ENCODE measurements at places on chromosomes 13 and 19. TPM values are rescaled to one million over a fixed set of nuclear protein-coding genes. Genes with fewer than 3 reads are reported as not detected.
A peak's percentile ranks its signal among the peaks of the same experiment; 100 is the strongest.

DNA sequence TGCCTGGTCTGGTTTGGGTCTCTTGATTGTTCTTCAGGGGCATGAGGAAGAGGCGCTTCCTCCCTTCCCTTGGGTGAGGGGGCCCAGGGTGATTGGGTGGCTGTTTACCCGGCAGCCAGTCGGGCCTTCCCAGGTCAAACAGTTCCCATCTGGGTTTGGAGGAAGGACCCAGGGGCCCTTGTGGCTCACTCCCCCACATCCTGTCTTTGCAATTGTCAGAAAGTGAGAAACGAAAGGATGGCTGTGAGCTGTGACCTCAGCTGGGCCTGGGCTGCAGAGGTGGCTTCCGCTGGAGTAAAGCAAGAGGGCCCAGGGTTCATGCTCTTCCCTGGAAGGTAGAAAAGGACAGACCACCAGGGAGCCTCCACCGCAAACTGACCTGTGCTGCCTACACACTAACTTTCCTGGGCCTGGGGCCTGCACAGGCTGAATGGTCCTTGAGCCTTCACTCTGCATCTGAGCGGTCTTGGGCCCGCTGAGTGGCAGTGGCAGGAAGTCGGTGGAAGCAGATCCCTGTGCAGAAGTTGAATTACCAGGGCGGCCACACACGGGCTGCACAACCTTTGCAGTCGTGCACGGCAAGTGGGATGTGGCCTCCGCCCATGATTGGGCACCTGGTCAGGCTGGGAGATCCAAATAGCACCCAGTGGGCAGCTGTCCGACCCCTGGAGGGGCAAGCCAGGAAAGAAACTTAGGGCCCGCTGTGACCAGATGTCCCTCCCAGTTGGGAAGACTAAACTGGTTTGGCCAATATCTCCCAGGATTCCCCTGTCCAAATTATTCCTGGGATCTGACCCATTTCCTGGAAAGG, 5.3 kb upstream of the CD79A start:
- no peak overlapping the region for H3K27ac ChIP-seq
- no peaks in the 10 kb centered on the region for H3K4me1 ChIP-seq
- H3K27me3 ChIP-seq = no peaks in the 10 kb centered on the region
- no peak for DNase-seq
- H3K36me3 ChIP-seq = peaks cover 51% of the 10 kb centered on the region

GRCh38 chr13:113060557-113061270, 44.9 kb upstream of the F7 start:
- H3K4me1 ChIP-seq = no peaks in the 10 kb centered on the region
- H3K36me3 ChIP-seq = no peaks in the 10 kb centered on the region
- H3K27me3 ChIP-seq = no peaks in the 10 kb centered on the region
- H3K4me3 ChIP-seq = no peak overlapping the region

- no peaks in the 10 kb centered on the region for H3K36me3 ChIP-seq
- 0 out of 2 replicates have a peak, but pooled peaks cover 4% of the 10 kb centered on the region for H3K27me3 ChIP-seq
- H3K27ac ChIP-seq = no peak overlapping the region
- H3K4me3 ChIP-seq = no peak overlapping the region
Measured at GRCh38 chr19:18773682-18774081, 17.4 kb downstream of the COMP start.

GRCh38 chr19:46406976-46407375, 6.4 kb downstream of the CCDC8 start:
- peaks cover 6% of the 10 kb centered on the region for H3K4me1 ChIP-seq
- no peak overlapping the region for H3K27ac ChIP-seq
- DNase-seq = no peak
- H3K4me3 ChIP-seq = no peak overlapping the region

DNA sequence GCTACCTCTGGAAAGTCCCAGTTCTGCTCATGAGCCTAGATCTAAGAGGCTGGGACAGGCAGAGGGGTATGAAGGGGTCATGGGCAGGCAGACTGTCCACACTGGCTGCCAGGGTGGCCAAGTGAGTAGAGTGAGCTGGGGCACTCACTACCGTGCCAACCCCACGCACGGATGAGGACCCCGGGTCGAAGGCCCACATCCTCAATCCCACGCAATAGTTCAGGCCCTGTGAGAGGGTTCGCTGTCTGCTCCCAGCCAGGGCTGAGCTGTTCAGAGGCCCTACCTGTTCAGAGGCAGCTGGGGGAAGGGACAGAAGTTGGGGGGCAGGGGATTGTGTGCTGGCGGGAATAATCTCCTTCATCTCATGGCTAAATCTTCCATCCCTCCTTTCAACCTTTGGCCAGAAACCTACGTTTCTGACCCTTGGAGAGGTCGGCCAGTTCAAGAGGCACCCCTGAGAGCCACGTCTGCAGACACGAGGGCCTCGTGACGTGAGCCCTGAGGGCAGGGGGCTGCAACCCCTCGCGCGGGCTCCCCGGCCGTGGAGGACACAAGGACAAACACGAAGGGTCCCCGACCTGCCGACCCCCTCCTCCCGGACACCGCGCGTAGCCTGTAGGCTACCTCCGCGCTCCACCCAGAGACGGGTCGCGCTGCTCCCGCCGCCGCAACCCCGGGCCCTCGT, 1.0 kb upstream of the RPS5 start:
- peaks cover 32% of the 10 kb centered on the region for H3K36me3 ChIP-seq
- H3K4me1 ChIP-seq = peaks cover 3% of the 10 kb centered on the region
- peak overlapping the region; percentile 87 for H3K27ac ChIP-seq
- DNase-seq = no peak

GRCh38 chr19:42985588-42985987, 40.7 kb downstream of the PSG11 start:
- no peak for DNase-seq
- H3K4me3 ChIP-seq = no peak overlapping the region
- no peak overlapping the region for H3K27ac ChIP-seq
- H3K27me3 ChIP-seq = no peaks in the 10 kb centered on the region
- no peaks in the 10 kb centered on the region for H3K36me3 ChIP-seq

GRCh38 chr13:29761815-29762214, 88.6 kb downstream of the UBL3 start:
- H3K27ac ChIP-seq = no peak overlapping the region
- no peak overlapping the region for H3K4me3 ChIP-seq
- peaks cover 6% of the 10 kb centered on the region for H3K36me3 ChIP-seq
- no peaks in the 10 kb centered on the region for H3K4me1 ChIP-seq
- DNase-seq = no peak

- no peaks in the 10 kb centered on the region for H3K36me3 ChIP-seq
- H3K4me1 ChIP-seq = no peaks in the 10 kb centered on the region
- H3K4me3 ChIP-seq = no peak overlapping the region
Measured at GRCh38 chr19:29917911-29918310, 24.1 kb upstream of the URI1 start.

DNA sequence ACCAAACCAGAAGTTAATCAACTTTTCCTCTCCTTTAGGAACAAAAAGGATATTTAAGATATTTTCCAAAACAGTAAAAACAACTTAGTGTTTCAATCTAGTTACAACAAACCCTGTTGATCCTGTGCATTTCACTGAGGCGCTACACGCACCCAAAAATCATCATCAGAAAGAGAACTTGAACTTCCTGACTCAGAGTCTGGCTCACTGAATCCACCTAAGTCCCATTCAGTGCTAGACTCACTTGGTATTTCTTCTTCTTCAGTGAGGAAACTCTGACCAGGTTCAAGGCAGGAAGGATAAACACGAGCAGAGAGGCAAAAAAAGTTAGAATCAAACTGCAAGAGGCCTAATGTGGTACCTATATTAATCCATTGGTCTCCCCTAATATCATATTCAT, 2.2 kb downstream of the KBTBD6 start:
- no peak overlapping the region for H3K27ac ChIP-seq
- peaks cover 17% of the 10 kb centered on the region for H3K36me3 ChIP-seq
- H3K4me1 ChIP-seq = peaks cover 3% of the 10 kb centered on the region
- H3K27me3 ChIP-seq = no peaks in the 10 kb centered on the region

- no peak for DNase-seq
- no peaks in the 10 kb centered on the region for H3K4me1 ChIP-seq
- H3K27ac ChIP-seq = no peak overlapping the region
Measured at GRCh38 chr13:51017516-51017915, 93.6 kb downstream of the C13orf42 start.

GRCh38 chr19:38190061-38190460, 34.0 kb downstream of the DPF1 start:
- H3K27me3 ChIP-seq = no peaks in the 10 kb centered on the region
- no peak overlapping the region for H3K4me3 ChIP-seq
- 0 out of 2 replicates have a peak, but pooled peaks cover 4% of the 10 kb centered on the region for H3K36me3 ChIP-seq
- no peaks in the 10 kb centered on the region for H3K4me1 ChIP-seq
- H3K27ac ChIP-seq = no peak overlapping the region
- DNase-seq = no peak

DNA sequence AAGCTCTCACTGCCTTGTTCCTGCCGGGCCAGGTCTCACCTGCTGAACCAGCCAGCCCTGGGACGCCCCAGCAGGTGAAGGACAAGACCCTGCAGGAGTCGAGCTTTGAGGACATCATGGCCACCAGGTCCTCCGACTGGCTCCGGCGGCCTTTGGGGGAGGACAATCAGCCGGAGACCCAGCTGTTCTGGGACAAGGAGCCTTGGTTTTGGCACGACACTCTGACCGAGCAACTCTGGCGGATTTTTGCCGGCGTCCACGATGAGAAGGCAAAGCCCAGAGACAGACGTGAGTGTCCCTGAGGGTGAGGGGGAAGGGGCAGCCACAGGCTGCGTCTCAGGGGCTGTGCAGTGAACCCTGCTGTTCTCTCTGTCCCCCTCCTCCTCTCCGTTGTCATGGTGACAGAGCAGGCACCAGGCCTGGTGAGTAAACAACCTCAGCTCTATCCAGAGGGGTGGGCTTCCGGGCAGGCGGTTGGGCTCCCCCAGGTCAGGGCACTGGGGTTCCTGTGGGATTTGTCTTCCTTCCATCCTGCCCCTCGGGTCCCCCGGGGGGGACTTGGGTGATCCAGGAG, 9.7 kb downstream of the TLE6 start:
- H3K27me3 ChIP-seq = no peaks in the 10 kb centered on the region
- no peak overlapping the region for H3K4me3 ChIP-seq
- DNase-seq = peak; percentile 37
- H3K27ac ChIP-seq = no peak overlapping the region
- no peaks in the 10 kb centered on the region for H3K36me3 ChIP-seq

DNA sequence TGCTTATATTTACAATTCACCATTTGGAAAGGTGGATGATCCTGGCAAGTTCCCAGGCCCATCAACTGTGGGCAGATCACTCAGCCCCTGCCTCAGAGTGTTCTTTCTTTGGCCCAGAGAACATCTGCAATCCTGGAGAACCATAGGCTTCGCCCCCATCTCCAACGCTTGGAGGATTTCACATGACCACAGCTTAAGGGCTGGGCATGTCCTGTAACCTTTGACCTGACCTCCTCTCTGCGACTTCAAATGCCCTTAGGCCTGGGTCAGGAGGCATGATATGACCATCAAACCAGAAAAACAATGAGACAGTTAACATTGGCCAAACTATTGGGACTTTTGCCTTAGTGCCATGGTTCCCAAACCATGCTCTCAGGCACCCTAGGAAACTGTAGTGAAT, 7.2 kb upstream of the MBNL2 start:
- DNase-seq = no peak
- H3K27ac ChIP-seq = no peak overlapping the region
- H3K4me3 ChIP-seq = no peak overlapping the region
- no peaks in the 10 kb centered on the region for H3K27me3 ChIP-seq
- peaks cover 15% of the 10 kb centered on the region for H3K4me1 ChIP-seq

DNA sequence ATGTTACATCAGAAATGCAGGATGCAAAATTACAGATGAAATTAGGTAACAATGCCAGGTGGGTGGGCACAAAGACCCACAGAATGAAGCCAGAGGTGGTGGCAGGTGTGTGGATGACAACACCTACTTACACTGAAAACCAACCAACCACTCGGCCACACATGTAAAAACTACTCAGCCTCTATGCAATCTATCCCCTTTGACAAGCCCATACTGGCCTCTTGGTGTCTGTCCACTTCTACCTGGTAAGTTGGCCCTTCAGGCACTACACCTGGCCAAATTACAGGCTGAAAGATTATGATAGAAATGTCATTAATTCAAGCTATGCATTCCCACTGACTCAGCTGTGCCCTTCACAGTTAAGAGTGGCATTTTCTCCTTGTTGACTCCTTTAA, 50.0 kb downstream of the BRD4 start:
- H3K27ac ChIP-seq = peak overlapping the region; percentile 83
- H3K36me3 ChIP-seq = no peaks in the 10 kb centered on the region
- no peak overlapping the region for H3K4me3 ChIP-seq
- DNase-seq = no peak
- H3K27me3 ChIP-seq = no peaks in the 10 kb centered on the region
- peaks cover 58% of the 10 kb centered on the region for H3K4me1 ChIP-seq

ZNF583 gene
- 4.0 TPM for total RNA-seq

BRME1 gene
- total RNA-seq = 10.0 TPM

ZIC2 gene
- total RNA-seq = 2.7 TPM
